Left renal pelvis (tissue), 4 donors: ENCODE measurements at places on chromosomes 16 and 17.

GRCh38 chr17:17714879-17715278 lies 33.6 kb downstream of the RAI1 start:
- no peak for DNase-seq

DNA sequence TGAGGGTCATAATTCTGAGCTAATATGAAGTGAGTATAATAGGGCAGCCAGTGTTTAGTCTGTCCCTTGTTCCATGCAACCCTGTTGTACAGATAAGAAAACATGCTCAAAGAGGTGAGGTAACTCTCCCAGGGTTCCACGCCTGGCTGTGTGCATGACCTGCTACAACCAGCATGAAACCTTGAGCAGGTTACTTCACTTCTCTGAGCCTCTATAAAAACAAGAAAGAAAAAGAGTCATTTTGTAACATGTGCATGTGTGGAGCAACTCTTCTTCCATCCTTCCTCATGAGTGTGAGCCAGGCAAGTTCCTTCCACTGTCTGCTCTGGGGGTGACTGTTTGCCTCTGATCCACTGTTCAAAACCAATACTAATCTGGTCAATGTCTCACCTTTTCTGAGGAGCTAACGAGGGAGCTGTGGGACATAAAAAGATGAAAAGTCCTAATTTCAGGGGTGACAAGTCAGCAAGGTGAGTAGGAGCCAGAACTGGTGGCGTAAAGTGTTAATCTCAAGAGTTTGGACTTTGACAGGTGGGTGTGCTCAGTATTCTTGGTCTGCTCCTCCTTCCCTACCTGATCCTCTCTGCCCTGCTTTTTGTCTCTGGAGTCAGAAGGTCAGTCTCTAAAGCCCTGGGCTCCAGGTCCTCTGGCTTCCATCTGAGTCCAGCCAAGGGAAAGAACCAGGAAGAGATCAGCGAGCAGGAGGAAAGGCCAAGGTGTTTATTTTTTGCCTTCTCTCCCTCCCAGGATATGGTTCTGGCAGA lies 21.5 kb downstream of the GFOD2 start:
- DNase-seq: no peak

- no peak for DNase-seq
These were observed 8.7 kb upstream of the SLC25A39 start for GRCh38 chr17:44333371-44333770.

- no peak for DNase-seq
These were observed 4.1 kb upstream of the UBALD1 start for GRCh38 chr16:4618645-4619418.

DNA sequence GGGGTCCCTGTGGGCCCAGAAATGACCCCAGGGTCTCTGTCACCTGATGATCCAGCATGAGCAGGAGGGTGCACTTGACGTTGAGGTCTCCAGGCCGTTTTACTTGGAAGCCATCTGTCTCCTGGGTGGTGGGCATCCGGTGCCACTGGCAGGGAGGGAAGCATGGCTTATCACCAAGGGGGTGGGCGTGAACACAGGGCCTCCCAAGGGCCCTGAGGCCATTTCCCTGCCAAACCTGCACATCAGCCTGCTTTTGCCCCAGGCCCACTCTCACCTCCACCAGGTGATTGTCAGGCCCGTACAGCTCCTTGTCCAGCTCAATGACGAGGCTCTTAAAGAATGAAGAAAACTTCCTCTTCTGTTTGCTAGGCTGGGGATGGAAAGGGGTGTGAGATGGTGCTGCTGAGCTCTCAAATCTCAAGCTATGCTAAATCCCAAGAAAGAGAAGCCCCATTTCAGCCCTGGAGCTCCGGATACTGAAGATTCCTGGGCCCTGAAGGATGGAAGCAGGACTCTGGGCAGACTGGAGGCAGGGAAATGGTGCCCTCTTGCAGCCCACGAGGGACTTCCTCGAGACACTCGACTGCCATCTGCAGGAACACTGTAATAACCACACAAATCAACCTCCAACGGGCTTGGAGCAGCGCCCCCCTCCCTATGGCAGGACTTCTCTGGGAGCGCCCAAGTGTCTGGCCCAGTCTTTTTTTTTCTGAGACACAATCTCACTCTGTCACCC lies 7.1 kb upstream of the FTSJ3 start:
- no peak for DNase-seq

DNA sequence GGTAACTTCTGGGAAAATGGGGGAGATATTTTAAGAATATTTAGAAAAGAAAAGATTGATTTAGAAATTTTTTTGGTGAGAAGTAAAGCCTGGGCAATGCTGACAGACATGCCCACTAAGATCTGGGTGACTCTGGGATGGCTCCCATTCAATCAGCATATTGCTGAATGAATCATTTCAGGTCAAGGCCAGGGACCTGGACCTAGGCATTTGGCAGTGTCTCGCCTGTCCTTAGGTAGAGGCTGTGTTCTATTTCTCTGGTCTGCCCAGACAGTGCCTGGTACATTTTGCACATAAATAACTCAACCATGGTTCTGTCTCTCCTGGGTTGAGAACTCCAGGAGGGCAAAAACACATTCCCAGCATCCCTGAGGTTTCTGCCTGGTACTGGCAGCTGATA lies 39.9 kb downstream of the SMPD3 start:
- DNase-seq: no peak

- DNase-seq: no peak
These were observed 2.0 kb upstream of the PMFBP1 start for GRCh38 chr16:72173997-72174396.

DNA sequence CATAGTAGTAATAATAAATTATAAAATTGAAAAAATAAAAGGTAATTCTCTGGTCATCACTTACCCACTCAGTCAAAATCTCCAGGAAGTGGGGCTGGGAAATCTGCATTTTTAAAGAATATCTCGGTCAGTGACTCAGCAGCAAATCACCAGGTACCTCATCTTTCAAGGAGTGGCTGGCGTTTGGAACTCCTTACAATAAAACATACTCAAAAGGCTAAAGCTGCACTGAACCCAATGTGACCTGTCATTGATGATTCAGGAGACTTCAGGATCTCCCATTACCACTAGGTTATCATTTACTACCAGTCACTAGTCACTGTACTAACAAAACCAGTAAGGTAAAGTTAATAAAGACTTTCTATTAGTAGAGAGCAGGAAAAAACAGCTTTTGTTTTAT lies 21.5 kb upstream of the RFFL start:
- no peak for DNase-seq

DNA sequence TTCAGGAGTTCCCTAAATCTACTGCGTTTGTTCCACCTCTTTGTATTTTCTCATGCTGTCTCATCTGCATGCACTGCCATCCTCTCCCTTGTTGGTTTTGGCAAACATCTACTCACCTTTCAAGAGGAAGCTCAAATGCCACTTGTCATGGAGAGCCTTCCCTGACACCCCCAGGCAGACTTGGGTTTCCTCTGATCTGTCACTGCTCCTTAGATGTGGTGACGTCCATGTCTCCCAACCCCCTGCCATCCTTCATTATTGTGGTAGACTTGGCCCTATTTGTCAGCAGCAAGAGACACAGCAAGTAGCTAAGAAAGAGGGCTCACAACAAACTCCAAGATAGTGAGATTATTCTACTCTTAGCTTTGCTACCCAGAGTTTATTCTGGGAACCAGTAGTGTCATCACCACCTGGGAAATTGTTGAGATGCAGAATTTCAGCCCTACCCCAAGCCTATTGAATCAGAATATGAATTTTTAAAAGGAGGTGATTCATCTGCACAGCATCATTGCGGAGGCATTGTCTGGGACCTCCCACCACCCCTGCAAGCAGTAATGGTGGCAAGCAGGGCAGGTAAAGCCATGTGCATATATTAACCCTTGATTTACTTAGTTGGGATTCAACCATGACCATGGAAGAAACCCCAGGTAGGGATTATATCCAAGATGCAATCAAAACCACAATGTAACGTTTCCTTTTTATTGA lies 248.9 kb downstream of the SHISA9 start:
- no peak for DNase-seq

GRCh38 chr16:17313793-17314547 lies 156.8 kb downstream of the XYLT1 start:
- DNase-seq: no peak

DNA sequence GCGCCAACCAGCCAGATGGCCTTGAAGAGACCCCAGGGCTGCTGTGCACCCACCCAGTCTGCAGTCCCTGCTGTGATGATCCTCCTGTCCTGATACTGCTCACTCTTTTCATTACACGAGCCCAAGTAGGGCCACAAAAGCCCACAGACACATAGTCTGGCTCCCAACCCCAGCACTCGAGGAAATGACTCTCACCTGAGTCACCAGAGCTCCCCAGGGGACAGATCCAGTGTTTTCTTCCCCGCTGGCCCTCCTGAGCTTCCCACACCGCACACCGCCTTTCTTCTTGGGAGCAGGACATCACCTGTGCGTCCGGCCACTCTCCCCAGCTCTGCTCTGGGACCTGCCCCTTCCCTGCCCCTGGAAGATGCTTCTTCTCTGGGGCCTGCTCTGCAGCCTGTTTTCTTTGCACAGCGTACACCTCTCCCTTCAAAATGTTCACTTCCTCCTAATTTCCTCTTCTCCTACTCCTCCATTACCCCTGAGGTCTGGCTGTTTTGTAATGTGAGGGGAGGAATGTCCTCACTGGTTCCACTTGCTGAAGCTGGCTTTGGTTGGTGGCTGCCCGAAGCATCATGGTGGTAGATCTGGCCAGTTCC lies 2.0 kb upstream of the SCN4A start:
- no peak for DNase-seq

- no peak for DNase-seq
These were observed 14.6 kb downstream of the COG4 start for GRCh38 chr16:70508752-70509151.

DNA sequence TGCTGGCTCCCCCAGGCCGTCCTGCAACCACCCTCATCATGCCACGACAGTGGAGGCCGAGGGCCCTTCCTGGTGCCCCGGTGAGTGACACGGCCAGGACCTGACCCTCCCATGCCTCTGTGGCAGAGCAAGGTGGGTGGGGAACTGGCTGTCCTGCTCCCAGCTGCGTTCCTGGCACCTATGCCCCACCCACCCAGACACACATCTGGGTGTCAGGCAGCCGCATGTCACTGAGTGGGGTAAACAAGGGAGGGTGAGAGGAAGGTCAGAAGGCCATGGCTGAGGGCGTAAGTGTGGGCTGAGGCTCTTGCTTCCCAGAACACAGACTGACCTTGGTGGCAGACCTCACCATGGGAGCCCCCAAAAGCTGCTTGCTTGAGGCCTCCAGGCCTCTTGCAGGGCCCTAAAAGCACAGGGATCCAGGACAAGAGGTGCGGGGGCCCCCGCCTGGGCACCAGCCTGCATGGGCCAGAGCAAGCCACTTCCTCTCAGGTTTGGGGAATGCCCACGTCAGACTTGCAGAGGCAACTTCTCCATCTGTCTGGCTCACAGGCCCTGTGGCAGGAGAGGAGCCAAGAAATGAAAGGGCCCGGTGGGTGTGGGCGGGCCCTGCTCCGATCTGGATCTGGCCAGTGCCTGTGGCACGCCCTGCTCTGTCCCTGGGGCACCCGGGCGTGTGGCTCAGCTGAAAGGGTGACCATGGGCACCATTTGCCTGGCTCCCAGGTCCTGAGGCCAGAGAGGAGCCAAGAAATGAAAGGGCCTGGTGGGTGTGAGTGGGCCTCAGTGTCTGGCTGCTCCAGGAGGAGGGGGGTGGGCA lies 3.9 kb upstream of the CCDC57 start:
- DNase-seq: no peak

DNA sequence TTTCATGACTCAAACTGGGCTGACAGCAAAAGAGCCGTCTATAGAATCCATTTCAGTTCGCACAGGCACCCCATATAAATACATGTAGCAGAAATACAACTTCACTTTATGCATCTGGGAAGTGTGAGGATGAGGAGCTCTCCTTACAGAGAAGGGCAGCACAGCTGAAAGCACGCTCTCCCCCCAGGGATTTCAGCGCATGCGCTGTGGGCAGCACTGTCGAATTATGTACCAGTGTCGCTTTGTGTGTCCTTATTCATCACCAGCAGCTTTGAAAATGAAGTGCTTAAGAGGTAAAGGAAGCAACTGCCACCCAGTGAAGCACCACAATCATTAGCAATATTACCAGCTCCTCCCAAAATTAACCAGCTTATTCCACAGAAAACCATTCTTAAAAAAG lies 39.9 kb downstream of the CEP95 start:
- no peak for DNase-seq

- DNase-seq: no peak
These were observed 6.6 kb downstream of the TSR3 start for GRCh38 chr16:1345087-1345486.

DNA sequence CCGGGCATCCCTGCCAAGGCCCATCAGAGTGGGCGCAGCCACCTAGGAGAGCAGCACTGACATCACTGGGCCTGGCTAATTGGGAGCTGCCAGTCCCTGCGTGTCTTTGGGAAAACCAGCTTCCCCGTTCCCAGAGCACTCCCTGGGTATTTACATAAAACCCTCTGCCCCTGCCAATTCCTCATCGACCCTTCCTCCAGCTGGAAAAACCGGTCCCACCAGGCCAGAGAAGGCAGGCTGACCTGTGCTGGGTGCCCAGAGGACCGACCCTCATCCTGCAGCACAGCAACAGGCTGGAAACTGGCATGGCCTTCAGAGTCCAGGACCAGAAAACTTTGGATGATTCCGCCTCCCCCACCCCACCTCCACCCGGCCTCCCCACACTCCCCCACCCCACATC lies 8.2 kb upstream of the FOXN1 start:
- DNase-seq: no peak

DNA sequence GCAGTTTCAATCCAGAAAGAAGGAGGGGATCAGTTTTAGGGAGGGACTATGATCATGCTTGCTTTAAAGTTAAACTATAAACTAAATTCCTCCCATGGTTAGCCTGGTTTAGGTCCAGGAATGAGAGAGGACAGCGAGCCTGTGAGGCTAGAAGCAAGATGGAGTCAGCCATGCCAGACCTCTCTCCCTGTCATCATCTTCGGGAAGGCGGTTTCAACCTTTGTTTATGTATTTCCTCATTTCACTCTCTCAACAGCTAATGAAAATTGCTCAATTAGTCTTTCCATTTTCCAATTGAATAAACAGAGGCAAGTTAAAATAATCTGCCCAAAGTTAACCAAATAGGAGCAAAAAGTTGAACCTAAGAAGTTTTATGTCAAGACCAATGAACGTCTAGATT lies 201.5 kb downstream of the KCNJ2 start:
- no peak for DNase-seq

- no peak for DNase-seq
These were observed 93.4 kb upstream of the METRNL start for GRCh38 chr17:82985973-82986372.

DNA sequence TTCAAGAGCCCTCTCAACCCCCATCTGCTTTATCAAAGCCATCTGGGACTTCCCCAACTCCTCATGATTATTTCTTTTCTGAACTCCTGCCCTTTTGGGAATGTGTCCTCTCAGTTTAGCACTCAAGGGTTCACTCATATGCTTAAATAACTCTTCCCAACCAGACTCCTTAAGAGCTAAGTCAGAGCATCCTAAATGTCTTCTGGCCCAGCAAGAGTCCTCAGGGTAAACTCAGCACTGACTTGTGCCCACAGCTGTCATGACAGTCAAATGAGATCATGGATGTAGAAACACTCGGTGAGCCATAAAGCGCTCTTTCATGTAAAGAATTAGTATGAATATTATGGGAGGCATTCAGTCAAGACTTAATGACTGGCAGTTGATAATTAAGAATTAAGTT lies 85.9 kb downstream of the TEX14 start:
- DNase-seq: no peak

- no peak for DNase-seq
These were observed 87.9 kb downstream of the OR1D5 start for GRCh38 chr17:2975469-2975958.

- DNase-seq: no peak
These were observed 73.3 kb downstream of the XYLT1 start for GRCh38 chr16:17397499-17397891.
